ENCODE measurements at places on chromosomes 4 and X. TPM values are rescaled to one million over a fixed set of nuclear protein-coding genes. Genes with fewer than 3 reads are reported as not detected.

Gene ITIH6
- not detected for total RNA-seq

Gene TMEM35A
- total RNA-seq = 0.21 TPM

Gene CNOT6L
- 39.9 TPM for total RNA-seq

Gene TGIF2LX
- not detected for total RNA-seq

Gene CXorf38
- total RNA-seq = 15.6 TPM

Gene PIR
- total RNA-seq = 24.4 TPM

Gene TXK
- 4.8 TPM for total RNA-seq

Gene EGF
- total RNA-seq = 1.1 TPM

Gene MAGEE2
- total RNA-seq = not detected

Gene KLKB1
- not detected for total RNA-seq

Gene PRIMPOL
- 17.7 TPM for total RNA-seq

Gene IRAK1
- total RNA-seq = 56.4 TPM

Gene FNIP2
- total RNA-seq = 21.4 TPM

Gene PABPC5
- 0.89 TPM for total RNA-seq

Gene MAGEA2B
- not detected for total RNA-seq

Gene SSX4
- not detected for total RNA-seq

Gene MAGEA10
- not detected for total RNA-seq

Gene PNMA6F
- not detected for total RNA-seq

Gene OSTC
- total RNA-seq = 42.2 TPM

Gene DCHS2
- total RNA-seq = 0.93 TPM

Gene BEND2
- total RNA-seq = not detected

Gene XAGE1B
- total RNA-seq = not detected

Gene CLNK
- 0.11 TPM for total RNA-seq

Gene UPF3B
- 6.6 TPM for total RNA-seq

Gene DCAF12L2
- not detected for total RNA-seq

Gene MID1
- 8.0 TPM for total RNA-seq

Gene RBM10
- 31.6 TPM for total RNA-seq

Gene ARHGAP36
- total RNA-seq = not detected

Gene LUZP4
- not detected for total RNA-seq

Gene RHOXF1
- not detected for total RNA-seq

Gene POLN
- 1.4 TPM for total RNA-seq

Gene PAGE1
- not detected for total RNA-seq

Gene LNX1
- 21.7 TPM for total RNA-seq

Gene DIPK2B
- total RNA-seq = 4.1 TPM

Gene TMEM271
- total RNA-seq = 3.3 TPM

Gene ADH7
- total RNA-seq = 1.2 TPM

Gene HNRNPH2
- 39.6 TPM for total RNA-seq

Gene WDR44
- 12.1 TPM for total RNA-seq

Gene ETDA
- not detected for total RNA-seq

Gene MCUB
- total RNA-seq = 30.4 TPM

Gene ANAPC4
- total RNA-seq = 72.1 TPM

Gene PCDH19
- total RNA-seq = 1.9 TPM

Gene REPS2
- total RNA-seq = 10.9 TPM

Gene AMTN
- total RNA-seq = 0.79 TPM

Gene PLP1
- total RNA-seq = 27.5 TPM

Gene FRMD7
- not detected for total RNA-seq

Gene ADGRG2
- total RNA-seq = 0.76 TPM

Gene TLR1
- total RNA-seq = 9.8 TPM

Gene SH3RF1
- total RNA-seq = 10.8 TPM

Gene ZCCHC4
- 20.0 TPM for total RNA-seq

Gene IL2
- total RNA-seq = not detected

Gene PHKA1
- 2.9 TPM for total RNA-seq

Data from suprapubic skin (tissue), 4 donors.